ENCODE measurements at places on chromosomes 5 and 9.

DNA sequence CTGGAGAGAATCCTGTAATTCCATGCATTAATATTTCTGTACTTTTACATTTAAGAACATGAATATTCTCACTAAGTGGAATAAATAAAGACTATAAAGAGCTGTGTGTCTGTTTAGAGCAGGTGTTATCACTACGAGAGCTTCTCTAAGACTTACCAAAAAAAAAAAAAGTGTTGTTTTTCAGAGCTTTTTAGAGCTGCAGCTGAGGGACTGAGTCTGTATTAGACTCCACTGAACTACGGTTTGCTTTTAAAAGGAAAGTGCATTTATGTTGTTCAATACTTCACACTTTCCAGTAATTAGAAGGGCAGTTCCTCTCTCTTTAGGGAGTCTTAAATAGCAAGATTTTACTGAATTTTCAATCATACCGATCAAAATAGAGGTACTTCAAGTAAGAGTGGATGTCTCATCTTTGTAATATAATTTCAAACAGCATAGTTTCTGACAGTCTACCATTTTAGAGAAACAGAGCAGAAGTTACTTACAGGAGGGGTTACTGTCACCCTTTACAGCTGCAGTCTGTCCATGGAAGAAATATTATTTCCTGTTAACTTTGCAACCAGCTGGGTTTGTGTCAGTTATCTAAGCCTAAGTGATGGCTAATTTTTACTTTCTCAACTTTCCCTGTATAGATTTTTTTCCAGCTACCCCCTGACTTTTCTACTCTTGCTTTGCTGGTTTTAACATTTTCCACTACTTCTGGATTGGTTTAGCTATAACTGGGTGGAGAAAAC, 2.4 kb downstream of the SYK start:
- no peak for DNase-seq

DNA sequence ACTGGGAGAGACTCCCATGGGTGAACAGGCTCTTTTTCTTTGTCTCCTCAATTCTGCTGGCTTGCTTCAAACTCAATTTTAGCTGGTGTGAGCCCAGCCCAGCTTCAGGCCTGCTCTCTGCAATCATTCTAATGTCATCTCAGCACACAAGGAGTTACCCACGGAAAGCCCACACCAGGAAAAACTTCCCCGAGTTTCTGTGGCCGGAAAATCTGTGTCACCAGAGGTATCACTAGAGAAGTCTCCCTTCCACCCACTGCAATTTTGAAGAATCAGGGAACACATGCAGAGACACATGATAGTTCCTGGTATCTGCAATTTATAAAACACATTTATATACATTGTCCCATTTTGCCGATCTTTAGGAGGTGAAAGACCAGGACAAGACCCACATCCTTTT, 13.5 kb upstream of the NDFIP1 start:
- no peak for DNase-seq

DNA sequence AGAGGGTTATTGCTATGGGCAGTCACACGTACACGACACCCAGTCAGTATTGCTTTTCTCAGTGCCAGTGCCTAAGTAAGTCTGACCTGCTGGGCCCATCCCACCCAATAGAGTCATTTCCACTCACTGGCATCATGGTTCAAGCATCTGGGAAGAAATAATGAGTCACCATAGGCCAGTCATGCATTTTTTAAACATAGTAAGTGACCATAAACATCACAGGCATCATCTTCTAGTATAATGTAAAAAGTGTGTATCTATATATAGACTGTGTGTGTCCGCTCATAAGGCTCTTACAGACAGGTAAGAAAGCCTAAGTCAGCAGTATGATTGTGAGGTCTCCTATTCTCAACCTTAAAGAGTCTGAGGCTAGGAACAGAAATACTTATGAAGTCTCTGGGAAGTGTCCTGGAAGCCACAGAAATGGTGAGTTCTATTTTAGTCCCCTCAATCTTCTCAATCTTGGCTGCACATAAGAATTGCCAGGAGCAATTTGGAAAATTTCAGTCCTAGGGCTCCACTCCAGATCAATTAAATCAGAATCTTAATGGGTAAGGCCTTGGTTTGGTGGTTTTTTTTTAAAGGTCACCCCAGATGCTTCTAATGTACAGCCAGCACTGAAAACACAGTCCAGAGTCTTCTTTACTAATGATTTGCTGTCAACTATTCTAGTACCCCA, 65.2 kb downstream of the ZNF366 start:
- DNase-seq: no peak

DNA sequence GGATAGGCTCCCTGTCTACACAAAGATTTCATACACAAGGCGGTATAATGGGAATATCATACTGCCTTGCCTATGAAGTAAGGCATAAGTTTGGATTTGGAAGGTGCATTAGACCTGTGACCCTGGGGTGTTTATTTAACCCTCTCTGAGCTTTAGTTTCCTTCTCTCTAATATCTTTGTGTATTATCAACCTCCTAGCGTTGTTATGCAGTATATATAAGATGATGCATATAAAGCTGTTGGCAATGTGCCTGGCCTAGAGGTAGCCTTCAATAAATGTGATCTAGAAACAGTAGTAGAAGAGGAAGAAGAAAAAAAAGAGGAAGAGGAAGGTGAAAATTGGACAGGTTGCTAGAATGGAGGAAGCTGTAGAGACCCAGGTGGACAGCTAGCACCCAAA, 311.6 kb upstream of the CLINT1 start:
- DNase-seq: no peak

GRCh38 chr5:1726956-1727355, 72.7 kb downstream of the MRPL36 start:
- no peak for DNase-seq

- DNase-seq: no peak
These were observed 400.7 kb downstream of the PSAT1 start for GRCh38 chr9:78697618-78698017.

- DNase-seq: no peak
These were observed 134.9 kb upstream of the PANK3 start for GRCh38 chr5:168714046-168714445.

DNA sequence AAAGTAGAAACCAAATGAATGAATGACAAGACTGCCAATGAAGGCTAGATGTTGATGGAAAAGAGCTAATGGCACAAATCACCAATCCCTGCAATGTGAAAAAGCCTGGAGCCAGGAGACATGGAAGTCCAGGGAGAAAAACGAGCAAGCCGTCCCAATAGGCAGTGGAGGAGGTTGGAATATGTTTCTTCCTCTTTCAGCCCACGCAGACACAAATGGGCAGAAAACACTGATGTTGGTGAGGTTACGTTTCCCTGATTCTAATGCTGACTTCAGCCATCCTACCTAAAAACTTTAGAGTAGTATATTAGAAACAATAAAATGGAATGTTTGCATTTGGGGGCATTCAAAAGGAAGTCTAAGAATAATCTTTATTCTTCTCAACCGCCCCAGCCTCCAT, 23.9 kb upstream of the KIF2A start:
- no peak for DNase-seq

DNA sequence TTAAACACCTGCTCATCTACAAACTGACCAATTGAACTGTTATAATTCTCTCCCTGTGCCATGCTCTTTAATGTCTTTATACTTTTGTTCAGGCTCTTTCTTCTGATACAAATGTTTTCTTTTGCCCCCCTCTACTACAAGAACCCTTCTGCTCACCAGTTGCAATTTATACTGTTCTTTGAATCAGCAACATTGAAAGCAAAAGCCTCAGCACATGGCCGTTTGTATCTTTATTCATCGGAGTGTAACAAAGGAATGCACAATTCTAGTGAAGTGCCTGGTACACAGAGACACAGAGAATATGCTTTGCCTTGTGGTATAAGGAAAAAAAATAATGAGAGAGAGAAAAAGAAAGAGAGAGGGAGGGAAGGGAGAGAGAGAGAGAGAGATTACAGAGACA, 547.1 kb downstream of the CDH12 start:
- DNase-seq: no peak
